PC-3 (cell line): ENCODE measurements at places on chromosomes 1 and 21. TPM values are rescaled to one million over a fixed set of nuclear protein-coding genes. Genes with fewer than 3 reads are reported as not detected.
A peak's percentile ranks its signal among the peaks of the same experiment; 100 is the strongest.

DNA sequence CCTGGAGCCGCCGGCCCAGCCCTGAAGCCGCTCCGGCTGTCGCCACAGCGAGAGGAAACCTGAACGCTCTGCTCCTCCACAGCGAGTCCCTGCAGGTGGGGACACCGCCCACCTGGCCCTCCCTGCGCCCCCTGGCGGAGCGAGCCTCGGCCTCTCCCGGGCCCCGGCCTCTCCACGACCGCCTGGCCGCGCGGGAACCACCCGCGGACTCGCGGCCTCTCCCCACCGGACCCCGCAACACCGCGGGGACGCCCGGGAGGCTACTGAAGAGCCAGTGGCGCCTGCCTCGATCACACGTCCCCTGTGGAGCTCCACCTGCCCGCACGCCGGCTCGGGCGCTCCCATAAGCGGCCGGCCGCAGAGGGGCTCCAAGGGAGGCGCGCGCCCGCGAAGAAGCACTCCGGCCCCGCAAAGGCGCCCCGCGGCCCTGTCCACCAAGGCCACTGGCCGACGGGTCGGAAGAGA, 109.6 kb downstream of the KCNN3 start:
- peak; percentile 56 for DNase-seq
- H3K27ac ChIP-seq, result no peak overlapping the region
- peaks cover 44% of the 10 kb centered on the region for H3K27me3 ChIP-seq
- H3K4me3 ChIP-seq, result no peak overlapping the region

DNA sequence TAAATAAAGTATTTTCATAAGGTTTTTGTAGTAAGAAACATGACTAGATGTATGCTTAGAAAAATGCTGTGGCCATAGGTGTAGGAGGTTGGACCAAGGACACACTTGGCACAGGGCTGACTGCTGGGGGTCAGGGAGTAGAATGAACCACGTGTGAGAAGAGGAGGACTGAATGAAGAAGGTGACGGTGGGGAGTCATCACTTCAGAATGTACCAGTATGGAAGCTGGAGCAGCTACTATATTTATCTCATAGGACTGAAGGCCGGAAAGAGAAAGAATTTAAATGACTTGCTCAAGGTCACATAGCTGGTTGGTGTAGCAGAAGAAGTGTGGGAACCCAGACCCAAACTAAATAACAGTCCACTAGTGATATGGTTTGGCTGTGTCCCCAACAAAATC, 79.8 kb upstream of the HAO2 start:
- peaks cover 6% of the 10 kb centered on the region; the same call in 1 of the 2 replicates for H3K4me1 ChIP-seq
- no peak for DNase-seq
- H3K4me3 ChIP-seq, result no peak overlapping the region
- H3K36me3 ChIP-seq, result no peaks in the 10 kb centered on the region
- H3K27me3 ChIP-seq, result no peaks in the 10 kb centered on the region

The CD1E gene
- total RNA-seq, result not detected in 2 replicates

The TSPEAR gene
- 2.1 and 3.2 TPM in 2 replicates for total RNA-seq

The CBR3 gene
- total RNA-seq, result 49.3 and 56.3 TPM in 2 replicates

GRCh38 chr1:231359113-231359512, 21.0 kb downstream of the SPRTN start:
- H3K27me3 ChIP-seq, result no peaks in the 10 kb centered on the region
- no peak overlapping the region for H3K4me3 ChIP-seq
- H3K4me1 ChIP-seq, result no peaks in the 10 kb centered on the region
- no peak overlapping the region for H3K27ac ChIP-seq

GRCh38 chr1:78668427-78668826, 18.8 kb downstream of the IFI44 start:
- H3K36me3 ChIP-seq, result no peaks in the 10 kb centered on the region
- no peak overlapping the region for H3K4me3 ChIP-seq
- H3K27me3 ChIP-seq, result no peaks in the 10 kb centered on the region
- no peak overlapping the region for H3K27ac ChIP-seq
- no peaks in the 10 kb centered on the region for H3K4me1 ChIP-seq

DNA sequence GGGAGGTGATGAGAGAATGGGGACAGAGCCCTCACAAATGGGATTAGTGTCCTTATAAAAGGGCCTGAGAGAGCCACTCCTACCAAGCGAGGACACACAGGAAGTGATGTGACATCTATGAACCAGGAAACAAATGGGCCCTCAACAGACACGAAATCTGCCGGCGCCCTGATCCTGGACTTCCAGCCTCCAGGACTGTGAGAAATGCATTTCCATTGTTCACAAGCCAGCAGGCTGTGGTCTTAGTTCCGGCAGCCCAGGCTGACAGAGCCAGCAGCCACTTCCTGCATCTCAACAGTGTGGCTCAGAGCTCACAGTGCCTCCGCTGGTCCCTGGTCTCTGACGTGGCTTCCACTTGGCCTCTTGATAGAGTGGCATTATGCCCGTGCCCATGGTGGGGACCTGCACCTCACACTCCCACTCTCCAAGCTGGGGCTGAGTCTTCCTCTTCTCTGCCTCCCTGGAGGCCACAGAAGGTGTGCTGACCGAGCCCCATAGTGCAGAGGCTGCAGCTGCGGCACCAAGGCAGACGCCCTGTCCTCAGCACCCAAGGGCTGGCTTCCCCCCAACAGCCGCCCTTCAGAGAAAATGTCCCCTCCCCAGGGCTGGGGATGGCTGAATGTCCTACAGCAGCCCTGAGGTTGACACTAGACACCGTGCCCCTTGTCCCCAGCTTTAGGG, 44.9 kb downstream of the ACOT7 start:
- no peak overlapping the region for H3K4me3 ChIP-seq
- peaks cover 3% of the 10 kb centered on the region; the same call in 1 of the 2 replicates for H3K36me3 ChIP-seq
- H3K4me1 ChIP-seq, result peaks cover 40% of the 10 kb centered on the region
- H3K27me3 ChIP-seq, result no peaks in the 10 kb centered on the region
- peak; percentile 86 for DNase-seq

DNA sequence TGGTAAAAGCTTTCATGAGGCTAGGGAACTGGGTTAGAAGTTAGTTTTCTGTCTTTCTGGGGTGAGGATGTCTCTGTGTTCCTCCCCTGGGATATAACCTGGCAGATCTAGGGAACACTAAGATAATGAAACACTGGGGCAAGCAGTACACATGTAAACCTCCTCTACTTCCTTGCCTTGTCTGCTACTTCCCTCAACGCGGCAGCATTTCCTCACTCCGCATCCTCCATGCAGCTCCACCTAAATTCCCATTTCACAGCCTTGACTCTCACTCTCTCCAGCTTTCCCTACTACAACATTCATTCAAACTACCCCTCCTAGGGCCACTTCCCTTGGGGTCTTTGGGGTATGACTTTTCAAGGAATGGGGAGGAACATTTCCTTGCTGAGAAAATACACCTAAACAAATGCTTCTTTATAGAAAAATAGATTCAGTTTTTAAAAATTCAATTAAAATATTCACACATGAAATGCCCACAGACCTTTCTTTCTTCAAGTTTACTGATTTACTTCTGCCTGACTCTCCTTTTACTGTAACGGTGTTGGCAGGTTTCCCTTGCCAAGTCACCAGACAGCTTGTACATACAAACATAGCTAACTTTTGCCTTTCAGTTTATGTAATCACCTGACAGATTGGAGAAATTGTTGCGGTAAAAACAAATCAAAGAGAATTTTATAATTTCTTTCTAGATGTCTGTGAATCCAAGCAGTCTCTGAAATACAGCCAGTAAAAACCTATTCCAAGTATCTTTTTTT, 90.1 kb downstream of the TNFSF18 start:
- H3K27ac ChIP-seq, result no peak overlapping the region
- no peaks in the 10 kb centered on the region for H3K27me3 ChIP-seq

DNA sequence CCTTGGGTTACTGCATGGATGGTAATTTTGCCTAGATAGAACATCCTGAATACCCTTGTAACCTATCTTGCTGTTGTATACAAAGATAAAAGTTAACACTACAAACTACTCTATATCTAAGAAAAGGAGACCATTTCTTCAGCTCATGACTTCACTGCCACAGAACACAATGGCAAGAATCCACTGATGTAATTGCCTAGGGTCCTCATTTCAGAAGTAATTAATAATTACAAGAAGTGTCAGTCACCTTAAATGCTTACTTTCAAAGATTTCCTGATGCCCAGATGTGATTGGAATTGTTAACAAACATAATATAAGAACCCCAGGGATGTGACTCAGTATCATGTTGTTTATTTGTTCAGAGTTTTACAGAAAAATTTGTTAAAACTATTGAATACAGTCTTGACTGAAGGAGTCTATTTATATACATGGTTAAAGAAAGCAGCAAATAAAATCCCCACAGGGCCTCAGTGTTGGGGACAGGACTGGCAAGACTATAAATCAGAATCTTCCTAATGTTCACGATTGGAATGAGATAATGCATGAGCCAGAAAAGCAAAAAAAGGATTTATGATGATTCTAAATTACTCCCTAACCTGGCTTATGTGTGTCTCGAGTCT, 83.9 kb downstream of the CRB1 start:
- no peak overlapping the region for H3K4me3 ChIP-seq
- H3K27ac ChIP-seq, result no peak overlapping the region
- H3K36me3 ChIP-seq, result no peaks in the 10 kb centered on the region
- no peaks in the 10 kb centered on the region for H3K27me3 ChIP-seq

DNA sequence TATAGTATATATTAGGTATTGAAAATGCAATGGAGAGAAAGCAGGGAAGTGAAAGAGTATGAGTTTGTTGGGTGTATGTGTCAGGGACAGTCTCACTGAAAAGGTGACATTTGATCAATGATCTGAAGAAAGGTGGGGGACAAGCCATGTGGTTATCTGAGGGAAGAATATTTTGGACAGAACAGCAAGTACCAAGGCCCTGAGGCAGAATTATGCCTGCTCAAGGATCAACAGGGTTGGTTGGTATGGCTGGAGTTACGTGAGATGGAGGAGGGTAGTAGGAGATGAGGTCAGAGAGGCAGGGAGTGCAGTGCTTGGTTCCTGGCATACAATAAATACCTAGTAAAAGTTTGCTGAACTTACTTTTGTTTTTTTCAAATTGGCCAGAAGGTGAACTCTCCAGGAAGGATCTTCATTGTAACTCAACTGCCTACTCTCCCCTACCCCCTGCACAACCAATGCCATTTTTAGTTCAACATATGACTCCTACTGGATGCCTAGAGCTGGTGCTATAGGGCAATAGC, 1.8 kb downstream of the LAMTOR2 start:
- peaks cover 22% of the 10 kb centered on the region for H3K4me1 ChIP-seq
- no peaks in the 10 kb centered on the region for H3K27me3 ChIP-seq
- no peak for DNase-seq
- H3K27ac ChIP-seq, result no peak overlapping the region

The HTR6 gene
- total RNA-seq, result not detected in 2 replicates
